Kidney tubule cell (primary cell): ENCODE measurements at places on chromosomes 7 and 10.

DNA sequence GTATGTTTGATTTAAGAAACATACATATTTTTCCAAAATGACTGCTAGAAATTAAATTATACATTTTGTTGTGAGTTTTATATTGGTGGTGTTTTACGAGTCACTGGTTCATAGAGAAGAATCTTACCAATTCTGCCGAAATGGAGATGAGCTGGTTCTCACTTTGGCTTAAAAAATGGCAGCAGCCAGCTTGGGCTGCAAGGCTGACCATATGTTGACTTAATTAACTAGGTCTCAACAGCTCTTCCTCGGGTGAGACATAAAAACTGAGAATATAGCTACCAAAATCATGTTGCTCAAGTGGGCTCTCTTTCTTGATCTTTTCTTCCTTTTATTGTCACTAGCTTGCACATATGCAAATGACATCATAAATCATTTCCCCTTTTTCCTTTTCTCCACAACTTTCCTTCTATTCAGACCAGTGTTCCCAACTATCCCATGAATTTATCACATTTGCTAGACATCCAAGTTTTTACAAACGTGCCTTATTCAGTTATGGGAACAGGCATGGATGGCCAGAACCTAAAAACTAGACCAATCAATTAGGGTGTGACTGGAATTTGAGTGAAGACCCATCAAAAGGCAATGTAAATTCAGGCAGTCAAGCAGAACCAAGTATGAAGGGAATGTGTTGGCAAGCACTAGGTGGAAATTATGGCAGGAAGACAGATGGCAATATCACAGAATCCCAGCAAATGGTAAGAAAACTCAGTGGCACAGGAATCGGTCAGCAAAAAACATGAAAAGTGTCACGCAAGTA, 6.4 kb upstream of the TSPAN12 start:
- DNase-seq: peak; percentile 57

DNA sequence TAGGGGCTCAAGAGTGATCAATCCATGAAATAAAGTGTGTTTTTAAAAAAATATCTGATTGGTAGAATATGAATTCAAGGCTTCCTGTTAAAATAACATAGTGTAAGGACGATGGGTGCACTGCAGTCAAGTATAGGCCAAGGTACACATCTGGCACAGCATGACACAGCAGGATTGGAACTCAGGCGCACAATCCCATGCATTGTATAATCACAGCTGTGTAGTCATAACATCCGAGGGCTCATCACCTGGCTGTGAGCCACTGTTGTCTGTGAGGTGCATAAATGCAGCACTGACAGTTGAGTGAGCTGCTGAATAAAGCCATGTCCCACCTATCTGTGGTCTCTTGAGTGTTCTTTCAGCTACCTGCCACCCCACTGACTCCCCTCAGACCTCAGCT, 142.3 kb upstream of the HPS1 start:
- no peak for DNase-seq

- no peak for DNase-seq
Measured at GRCh38 chr10:119811122-119811521, 61.5 kb downstream of the MCMBP start.

DNA sequence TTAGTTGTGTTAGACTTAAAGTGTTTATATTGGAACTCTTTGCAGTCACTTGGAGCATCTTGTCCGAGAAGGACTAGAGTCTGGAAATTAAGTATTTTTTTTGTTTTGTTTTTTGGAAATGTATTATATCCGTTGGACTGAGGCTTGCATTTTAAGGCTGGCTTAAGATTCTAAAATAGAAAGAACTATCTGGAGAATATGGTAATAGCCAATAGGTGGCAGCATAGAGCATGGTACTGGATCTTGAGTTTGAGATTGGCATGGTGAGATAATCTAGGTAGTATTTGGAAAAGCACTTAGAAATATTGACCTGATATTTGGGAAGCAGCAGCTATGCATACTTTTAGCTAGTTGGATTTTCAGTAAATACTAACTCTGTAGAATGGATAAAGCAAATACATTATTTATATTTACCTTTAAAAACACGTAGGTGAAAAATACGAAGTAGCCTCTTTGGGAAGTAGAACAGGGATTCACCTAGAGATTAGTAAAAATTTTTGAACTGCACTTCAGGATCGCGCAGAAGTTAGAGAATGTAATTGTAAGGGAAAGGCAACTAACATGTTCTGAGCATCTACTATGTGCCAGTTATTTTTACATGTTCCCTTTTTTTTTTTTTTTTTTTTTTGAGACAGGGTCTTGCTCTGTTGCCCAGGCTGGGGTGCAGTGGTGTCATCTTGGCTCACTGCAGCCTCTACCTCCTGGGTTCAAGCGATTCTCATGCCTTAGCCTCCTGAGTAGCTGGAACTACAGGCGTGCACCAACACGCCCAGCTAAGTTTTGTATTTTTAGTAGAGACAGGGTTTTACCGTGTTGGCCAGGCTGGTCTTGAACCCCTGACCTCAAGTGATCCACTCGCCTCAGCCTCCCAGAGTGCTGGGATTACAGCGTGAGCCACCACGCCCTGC, 78.6 kb downstream of the LCOR start:
- peak; percentile 56 for DNase-seq

DNA sequence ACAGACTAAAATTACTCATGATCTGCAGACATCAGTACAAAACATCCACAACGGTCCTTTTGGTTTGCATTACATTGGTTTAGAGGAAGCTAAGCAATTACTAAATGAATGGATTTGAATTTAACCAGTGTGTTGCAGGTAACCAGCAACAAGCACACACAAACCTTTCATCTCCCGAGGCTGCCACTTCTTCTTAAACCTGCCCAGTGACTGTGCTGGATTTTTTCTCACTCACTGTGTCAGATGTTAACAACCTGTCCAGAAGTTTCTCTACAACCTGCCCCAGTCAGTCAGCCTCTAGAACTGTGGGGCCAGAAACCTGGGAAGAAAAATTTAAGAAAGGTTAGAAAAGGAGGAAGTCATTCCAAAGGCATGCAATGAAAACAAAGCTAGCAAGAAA, 2.4 kb upstream of the MEOX2 start:
- DNase-seq: no peak

GRCh38 chr7:78587443-78588044, 789.0 kb downstream of the PHTF2 start:
- no peak for DNase-seq

DNA sequence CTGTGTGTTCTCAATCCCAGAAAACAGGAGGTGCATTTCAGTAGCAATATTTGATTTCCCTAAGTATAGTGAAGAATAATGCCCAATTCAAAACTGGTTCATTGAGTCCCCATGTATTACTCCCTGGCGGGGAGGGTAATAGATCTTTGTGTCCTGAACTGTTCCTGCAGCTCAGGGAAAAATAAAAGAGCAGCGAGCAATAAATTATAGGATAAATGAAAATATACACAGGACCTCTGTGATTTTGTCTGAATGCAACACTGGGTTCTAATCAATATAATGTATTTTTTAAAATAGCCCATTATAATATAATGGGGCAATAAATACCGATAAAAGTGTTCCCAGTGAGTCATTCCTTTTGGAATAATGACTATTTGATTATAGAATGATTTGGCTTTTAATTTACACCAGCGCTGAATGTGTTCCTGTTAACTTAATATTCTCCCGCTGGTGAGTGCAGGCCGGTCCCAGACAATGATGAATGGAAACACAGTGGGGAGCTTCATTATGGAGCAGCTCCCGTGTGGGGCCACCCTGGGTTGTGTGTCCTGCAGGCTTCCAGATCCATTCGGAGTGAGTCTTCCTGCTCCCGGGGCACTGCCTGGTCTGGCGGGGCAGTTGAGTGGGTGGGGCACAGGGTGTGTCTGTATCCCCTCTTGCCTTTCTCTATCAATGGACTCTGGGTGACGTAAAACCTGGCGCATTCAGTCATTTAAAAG, 263.1 kb downstream of the ACTR3B start:
- no peak for DNase-seq

DNA sequence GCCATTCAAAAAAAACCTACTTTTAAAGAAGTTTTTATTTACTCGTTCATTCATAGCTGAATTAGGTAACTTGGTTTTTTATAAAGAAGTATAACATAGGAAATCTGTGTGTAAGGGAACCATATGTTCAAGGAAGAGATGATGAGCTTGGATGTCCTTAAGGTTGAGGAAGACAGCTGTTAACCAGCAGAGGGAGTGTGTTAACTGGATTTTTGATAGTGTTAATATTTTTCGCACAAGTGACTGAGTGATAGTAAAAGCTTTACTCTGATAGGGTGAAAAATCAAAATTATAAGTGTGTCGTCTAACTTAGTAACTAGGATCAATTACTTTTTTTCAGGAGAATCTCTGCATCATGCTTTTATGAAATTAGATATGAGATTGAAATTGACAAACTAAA, 134.7 kb downstream of the ARL5B start:
- DNase-seq: peak; percentile 7

DNA sequence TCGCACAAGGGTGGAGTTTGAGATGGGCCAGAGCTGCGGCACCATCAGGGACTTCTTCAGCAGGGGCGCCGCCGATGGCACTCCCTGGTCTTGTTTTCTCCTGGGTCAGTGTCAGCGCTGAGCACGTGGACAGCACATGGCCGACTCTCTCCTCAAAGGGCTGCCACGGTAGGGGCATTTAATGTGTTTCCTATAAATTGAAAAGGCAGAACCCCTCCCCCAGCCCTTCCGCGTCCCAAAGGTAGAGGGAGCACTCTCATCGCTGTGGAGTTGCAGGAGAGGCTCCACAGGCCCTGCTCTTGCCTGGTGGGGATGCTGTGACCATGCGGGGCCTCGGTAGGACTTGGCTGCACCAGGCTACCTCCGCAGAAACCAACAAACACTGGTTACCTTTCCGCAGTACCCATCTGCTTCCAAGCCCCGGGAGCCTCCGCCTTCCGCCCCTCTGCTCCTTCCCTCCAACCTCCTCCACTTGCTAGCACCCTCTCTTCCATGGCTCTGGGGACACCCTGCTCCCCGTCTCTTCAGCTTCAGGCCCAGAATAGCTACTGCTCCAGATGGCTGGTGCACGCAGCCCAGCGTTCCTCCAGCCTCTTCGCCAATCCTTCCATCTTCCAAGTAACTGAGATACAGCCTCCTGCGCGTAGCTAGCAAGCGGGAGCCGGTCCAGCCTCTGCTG, 166.3 kb upstream of the ADCY1 start:
- no peak for DNase-seq

- no peak for DNase-seq
Measured at GRCh38 chr10:71234970-71235685, 22.8 kb downstream of the UNC5B start.

- no peak for DNase-seq
Measured at GRCh38 chr7:155787171-155787851, 25.0 kb downstream of the SHH start.

GRCh38 chr10:112919721-112920120, 30.3 kb upstream of the TCF7L2 start:
- peak; percentile 91 for DNase-seq

DNA sequence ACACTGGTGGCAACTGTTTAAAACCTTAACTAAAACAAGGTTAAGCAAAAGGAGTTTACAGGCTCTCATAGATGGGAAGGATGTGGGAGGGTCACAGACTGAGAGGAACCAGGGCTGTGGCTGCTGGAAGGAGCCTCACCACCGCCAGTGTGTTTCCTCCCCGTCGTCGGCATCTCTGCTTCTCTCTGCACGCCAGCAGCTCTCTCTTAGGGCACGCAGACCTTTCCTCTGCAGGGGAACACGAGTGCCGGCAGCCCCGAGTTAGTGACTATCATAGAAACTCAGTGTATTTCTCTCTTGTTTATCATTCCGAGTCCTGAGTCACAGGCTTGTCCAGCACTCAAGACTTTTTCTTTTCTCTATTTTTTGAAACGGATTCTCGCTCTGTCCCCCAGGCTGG, 8.1 kb upstream of the SH2D4B start:
- no peak for DNase-seq

- peak; percentile 74 for DNase-seq
Measured at GRCh38 chr7:37901890-37902524, 14.6 kb downstream of the SFRP4 start.

DNA sequence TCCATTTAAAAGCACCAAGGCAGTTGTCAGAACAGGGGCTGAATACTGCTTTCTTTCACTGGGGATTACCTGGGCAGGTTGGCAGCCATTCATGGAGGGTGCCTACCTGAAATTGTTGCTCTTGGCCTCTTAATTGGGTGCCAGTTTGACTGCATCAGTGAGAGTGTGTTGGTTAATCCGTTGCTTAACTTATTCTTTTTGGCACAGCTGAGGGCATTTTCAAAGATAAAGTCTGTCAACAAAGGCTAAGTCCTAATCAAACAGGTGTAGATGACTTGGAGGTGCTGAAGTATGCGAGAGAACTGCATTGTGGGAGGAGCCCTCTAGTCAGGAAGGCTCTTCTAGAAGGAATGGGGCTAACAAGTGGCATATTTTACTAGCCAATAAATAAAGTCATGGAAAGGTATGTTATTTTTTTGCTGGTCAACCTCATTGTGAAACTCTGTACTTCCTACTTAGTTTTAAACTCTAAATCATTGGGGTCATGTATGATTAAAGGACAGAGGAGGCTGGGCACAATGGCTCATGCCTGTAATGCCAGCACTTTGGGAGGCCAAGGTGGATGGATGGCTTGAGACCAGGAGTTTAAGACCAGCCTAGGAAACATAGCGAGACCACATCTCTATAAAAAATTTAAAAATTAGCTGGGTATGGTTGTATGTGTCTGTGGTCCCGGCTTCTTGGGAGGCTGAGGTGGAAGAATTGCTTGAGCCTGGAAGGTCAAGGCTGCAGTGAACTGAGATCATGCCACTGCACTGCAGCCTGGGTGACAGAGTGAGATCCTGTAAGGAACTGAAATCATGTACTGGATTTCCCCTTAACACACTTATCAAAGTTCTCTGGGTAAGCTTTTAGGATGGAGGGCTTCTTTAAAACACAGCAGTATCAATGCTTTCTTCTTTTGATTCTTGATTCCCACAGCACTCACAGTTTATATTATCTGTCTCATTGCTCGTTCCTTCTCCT, 134.1 kb downstream of the LRMDA start:
- DNase-seq: no peak

GRCh38 chr7:143437578-143437977, 5.7 kb upstream of the TAS2R60 start:
- DNase-seq: no peak

DNA sequence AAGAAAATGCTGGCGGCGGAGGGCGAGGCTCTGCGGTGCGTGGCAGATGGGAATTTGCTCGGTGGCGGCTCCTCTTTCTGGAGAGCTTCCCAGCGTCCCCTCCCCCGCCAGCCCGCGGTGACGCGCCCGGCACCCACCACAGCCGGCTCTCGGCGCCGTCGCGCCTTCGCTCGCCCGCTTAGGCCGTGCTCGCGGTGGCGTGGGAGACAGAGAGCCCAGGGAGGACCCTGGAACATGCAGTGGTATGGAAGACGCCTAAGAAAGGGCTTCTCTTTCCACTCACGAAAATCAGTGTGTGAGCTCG, 576 bp upstream of the CSGALNACT2 start:
- DNase-seq: peak; percentile 46
